CD4-positive, alpha-beta memory T cell (primary cell): ENCODE measurements at places on chromosomes 2 and 18.

DNA sequence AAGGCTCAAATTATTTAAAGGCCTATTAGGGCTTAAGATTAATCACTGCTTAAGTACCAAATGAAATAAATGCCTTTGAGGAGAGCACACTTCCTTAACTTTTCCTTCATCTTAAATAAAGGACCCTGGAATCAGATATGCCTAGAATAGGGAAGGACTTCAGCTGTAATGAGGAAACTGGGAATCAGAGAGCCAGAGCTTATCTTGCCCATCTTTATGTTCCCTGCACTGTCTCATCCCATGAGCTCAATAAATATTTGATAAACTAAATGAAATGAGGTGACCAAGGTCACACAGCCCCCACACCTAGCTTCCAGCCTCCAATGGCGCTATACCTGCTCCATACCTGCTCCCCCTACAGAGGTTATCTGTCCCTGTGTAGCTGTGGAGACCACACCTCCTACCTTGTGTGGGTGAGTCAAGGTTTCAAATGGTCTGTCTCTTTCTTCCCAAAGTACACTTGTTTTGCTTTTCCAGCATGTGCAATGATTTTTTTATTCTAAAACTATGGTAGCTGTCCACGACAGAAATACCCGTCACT lies 23.4 kb upstream of the NEDD4L start:
- DNase-seq = no peak

- no peak for DNase-seq
These were observed 11.7 kb downstream of the LIMS2 start for GRCh38 chr2:127663566-127664064.

GRCh38 chr18:75530118-75530517 lies 102.6 kb upstream of the SMIM21 start:
- no peak for DNase-seq

DNA sequence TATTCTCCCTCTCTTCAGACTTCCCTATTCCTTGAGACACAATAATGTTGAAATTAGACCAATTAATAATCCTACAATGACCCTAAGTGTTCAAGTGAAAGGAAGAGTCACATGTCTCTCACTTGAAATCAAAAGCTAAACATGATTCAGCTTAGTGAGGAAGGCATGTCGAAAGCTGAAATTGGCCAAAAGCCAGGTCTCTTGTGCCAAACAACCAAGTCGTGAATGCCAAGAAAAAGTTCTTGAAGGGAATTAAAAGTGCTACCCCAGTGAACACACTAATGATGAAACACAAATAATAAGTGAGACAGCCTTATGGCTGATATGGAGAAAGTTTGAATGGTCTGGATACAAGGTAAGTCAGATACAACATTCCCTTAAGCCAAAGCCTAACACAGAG lies 115.4 kb downstream of the PXDN start:
- DNase-seq = no peak

DNA sequence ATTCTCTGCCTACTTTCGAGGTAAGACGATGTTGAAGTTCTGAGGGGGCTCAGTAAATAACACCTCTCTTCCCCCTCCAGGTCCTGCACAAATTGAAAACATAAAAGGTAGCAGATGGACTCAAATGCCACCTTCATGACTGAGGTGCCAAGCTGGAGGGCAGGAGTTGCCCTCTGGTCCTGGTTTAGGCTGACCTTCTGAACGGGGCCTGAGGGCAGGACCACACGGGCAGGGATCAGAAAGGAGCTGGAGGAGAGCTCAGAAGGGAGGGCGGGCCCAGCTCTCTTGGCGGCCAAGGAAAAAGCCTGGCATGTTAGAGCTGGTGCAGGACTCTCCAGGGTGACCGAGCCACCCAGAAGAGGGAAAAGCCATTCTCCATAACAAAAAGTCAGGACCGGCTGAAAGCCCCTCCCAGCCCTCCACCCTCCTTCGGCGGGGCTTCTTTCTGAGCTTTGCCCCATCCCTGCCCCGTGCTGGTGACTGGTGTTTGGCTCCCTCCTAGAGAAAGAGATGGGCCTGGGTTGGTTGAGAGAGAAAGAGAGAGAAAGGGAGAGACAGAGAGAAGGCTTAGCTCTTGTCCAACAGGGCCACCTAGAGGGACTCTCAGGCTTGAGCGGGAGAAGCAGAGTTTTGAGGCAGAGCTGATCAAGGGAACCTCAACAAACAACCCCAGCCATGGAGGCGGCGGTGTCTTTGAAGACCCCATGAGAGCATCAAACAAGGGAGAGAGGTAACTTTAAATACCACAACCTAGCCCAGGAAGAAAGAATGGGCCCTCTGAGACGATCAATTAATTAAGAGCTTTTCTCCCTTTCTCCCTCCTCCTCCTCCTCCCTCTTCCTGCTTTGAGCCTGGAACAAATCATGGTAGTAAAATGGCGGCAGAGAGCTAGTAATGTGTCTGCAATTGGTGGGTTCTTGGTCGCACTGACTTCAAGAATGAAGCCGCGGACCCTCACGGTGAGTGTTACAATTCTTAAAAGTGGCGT lies 50.8 kb downstream of the WIPF1 start:
- DNase-seq = peak; percentile 28

- DNase-seq = no peak
These were observed 12.2 kb upstream of the IL1A start for GRCh38 chr2:112796486-112796885.

GRCh38 chr2:3539836-3540235 lies 18.3 kb downstream of the RNASEH1 start:
- no peak for DNase-seq
